ENCODE measurements at places on chromosomes 3 and 15.

DNA sequence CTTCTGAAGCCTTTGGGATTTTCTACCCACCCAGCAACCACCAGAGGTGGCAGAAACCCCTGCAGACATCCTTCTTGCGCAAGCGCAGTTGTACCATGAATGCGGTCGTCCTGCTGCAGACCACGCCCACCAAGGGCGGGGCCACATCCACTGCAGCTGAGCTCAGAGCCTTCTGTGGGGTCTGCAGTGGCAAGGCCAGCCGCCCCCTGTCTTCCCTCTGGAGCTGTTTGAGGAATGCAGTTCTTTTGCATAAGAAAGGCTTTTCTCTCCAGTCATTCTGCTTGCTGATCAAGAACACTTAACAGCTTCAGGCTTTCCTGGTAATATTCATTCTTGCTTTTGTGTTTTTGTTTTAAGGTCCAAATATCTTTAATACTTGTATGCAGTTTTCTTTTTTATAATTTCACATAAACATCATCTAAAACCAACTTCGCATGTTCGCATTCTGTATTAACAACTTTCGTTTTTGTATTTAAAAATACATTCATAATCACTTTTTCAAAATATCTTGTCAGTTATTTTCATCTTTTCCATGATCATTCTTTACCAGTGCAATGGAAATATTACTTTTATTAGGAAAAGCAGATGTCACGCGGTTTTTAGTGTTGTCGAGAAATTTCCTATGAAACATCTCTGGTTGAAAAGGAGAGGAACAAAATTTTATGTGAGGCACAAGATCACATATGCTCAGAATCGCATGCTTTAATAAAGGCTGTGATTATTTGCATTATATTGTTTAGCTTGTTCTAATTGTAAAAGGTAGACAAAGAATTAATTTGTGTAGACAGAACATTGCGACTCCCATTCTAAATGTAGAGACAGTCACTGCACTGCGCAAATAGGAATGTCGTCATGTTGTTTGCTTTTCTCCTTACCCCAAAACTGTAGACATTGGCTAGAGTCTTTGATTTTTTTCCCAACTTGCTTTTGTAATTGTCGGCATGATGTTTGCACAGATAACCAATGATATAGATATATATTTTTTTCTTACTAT lies 98.1 kb upstream of the SNRPN start:
- no peak for DNase-seq

GRCh38 chr3:40437889-40438288 lies 19.2 kb upstream of the RPL14 start:
- no peak for DNase-seq

DNA sequence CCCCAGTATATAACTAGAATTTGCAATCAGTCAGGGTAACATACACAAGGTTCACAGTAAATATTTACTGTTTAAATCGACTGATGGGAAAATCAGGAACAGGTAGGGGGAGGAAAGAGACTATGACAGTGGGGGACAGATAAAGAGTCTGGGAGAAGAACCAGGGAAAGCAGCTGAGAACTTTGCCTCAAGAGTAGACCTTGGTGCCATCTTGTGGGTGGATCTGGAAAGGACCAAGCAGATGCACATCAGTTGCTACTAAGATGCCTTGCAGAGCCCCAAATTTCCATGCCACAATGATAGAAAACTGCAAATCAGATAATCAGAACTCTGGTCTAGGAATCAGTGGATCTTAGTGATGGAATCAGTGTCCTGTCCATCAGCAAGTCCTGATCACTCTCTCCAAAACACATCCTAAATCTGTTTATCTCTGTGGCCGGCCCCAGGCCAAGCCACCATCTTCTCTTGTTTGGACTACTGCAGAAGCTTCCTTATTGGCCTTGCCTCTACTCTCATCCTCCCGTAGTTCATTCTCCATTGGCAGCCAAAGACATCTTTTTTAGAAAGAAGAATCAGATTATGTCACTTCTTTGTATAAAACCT lies 62.7 kb downstream of the PDE8A start:
- DNase-seq: peak; percentile 25

DNA sequence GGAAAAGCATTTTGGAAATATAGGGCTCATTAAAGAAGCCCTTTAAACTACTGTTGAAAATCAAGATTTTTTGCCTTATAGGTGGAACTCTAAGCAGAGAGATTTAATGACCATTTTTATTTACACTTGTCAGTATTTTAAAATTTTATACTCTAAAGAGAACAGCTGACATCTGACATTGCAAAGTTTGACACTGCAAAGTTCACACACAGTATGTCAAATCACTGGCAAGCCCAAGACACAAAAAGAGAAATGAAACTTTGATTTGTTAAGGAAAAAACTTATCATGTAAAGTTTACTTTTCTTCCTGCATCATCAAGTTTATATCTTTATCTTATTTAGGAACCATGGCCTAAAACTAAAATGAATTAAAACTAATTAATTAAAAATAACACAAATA lies 40.2 kb downstream of the DPH6 start:
- no peak for DNase-seq

DNA sequence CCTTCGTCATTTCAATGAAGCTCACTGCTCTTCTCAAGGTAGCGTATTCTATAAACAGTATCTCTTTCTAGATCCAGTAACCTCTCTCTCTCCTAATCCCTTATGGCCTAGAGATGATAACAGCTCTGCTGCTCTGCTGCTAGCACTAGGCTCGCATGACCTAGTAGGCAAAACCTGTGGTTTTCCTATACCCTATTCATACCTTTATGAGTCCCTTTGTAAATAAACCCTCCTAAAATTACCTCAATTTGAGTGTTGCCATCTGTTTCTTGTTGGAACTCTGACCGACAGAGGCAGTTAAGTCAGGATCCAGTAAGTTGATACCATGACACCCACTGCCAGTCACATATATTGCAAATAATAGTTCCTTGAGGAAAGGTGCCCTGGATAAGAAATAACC lies 7.3 kb downstream of the CCDC14 start:
- no peak for DNase-seq

- DNase-seq: peak; percentile 27
These were observed 36.4 kb upstream of the MTHFS start for GRCh38 chr15:79933231-79933630.

DNA sequence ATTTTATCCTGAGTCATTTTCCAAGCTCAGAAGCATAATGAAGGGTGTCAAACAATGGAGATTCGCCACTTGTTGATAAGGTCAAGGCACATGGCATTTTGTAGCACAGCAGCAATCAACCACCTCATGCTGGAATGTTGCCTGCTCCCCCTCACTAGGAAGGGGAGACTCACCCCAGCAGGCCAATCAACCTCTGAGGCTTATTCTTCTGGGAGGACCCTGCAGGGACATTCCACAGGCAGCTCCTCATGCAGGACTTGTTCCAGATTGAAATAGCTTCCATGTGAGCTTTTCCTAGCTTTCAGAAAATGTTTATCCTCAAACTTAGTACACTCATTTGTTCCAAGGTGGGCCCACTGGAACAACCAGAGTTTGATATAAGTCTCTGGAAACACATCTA lies 77.6 kb downstream of the SSR3 start:
- no peak for DNase-seq

- DNase-seq: no peak
These were observed 102.0 kb downstream of the RBMS3 start for GRCh38 chr3:29382845-29383244.
